AG04450 (cell line): ENCODE measurements at places on chromosomes 7 and 10. TPM values are rescaled to one million over a fixed set of nuclear protein-coding genes. Genes with fewer than 3 reads are reported as not detected.

Gene ELAPOR2
- polyA plus RNA-seq = 3.4 and 3.9 TPM in 2 replicates

Gene IDI1
- polyA plus RNA-seq = 29.4 and 37.6 TPM in 2 replicates

Gene SH2D4B
- polyA plus RNA-seq = not detected in 2 replicates

Gene OR6V1
- not detected in 2 replicates for polyA plus RNA-seq

Gene TMEM229A
- polyA plus RNA-seq = not detected in 2 replicates

Gene SEMA3D
- 5.7 and 7.4 TPM in 2 replicates for polyA plus RNA-seq

Gene TSPAN15
- polyA plus RNA-seq = 0.35 and 0.38 TPM in 2 replicates

Gene CELF2
- 20.9 and 24.7 TPM in 2 replicates for polyA plus RNA-seq

Gene PLA2G12B
- polyA plus RNA-seq = not detected in 2 replicates

Gene C7orf57
- polyA plus RNA-seq = not detected in 2 replicates

Gene VENTX
- not detected in 2 replicates for polyA plus RNA-seq

Gene CC2D2B
- not detected in 2 replicates for polyA plus RNA-seq
